ENCODE measurements at places on chromosomes 13 and 19. TPM values are rescaled to one million over a fixed set of nuclear protein-coding genes. Genes with fewer than 3 reads are reported as not detected.
A peak's percentile ranks its signal among the peaks of the same experiment; 100 is the strongest.

DNA sequence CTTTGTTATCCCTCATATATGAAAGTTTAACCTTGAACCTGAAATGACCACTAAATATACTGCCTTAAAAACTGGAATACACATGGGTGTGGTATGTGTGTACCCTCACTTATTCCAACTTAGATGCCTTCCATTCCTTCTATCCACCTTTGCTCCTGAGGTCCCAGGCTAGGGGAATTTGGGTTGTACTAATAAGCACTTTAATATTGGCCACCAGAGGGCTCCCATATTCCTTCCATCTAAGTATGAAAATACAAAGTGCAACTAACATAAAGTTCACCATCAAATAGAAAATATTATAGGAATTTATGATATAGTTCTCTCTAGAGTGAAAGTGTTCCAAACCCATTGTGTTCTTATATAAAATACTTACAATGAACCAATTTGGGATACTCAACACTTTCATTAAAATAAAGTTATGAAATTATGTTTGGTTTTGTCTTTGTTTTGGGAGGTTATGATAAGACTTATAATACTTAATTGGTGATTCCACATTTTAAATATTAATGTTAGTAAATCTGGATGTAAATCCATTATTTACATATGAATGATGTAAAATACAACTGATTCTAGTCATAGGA lies 62.3 kb downstream of the ITGBL1 start:
- DNase-seq: peak; percentile 82

DNA sequence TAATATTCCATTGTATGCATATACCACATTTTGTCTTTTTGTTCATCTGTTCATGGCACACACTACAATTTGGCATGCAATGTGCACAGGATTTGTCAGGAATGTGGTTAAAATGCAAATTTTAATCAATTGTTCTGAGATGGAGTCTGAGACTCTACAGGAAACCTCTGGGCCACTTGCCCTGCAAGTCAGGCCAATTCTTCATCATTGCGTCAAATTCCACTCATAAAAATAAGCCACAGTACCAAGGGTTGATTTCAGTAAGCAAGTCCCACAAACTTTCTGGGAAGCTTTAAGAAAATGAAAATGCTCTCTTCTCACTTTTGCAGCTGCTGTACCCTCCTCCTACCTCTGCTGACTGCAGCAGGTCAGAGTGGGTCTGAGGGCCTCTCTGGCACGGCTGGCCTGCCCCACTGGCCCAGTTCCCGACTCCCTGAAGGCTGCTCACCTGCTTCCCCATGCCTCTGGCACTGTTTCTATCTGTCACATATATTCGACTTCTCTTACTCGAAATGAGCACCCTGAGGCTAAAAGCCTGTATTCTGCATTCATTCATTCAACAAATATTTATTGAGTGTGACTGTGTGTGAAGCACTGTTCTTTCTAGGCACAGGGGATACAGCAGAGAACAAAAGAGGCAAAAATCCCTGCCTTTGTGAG lies 83.8 kb upstream of the WASF3 start:
- no peak for DNase-seq

TMEM238 gene
- not detected for total RNA-seq

EHD2 gene
- total RNA-seq: 166 TPM

ZNF578 gene
- 1.6 TPM for total RNA-seq

DNA sequence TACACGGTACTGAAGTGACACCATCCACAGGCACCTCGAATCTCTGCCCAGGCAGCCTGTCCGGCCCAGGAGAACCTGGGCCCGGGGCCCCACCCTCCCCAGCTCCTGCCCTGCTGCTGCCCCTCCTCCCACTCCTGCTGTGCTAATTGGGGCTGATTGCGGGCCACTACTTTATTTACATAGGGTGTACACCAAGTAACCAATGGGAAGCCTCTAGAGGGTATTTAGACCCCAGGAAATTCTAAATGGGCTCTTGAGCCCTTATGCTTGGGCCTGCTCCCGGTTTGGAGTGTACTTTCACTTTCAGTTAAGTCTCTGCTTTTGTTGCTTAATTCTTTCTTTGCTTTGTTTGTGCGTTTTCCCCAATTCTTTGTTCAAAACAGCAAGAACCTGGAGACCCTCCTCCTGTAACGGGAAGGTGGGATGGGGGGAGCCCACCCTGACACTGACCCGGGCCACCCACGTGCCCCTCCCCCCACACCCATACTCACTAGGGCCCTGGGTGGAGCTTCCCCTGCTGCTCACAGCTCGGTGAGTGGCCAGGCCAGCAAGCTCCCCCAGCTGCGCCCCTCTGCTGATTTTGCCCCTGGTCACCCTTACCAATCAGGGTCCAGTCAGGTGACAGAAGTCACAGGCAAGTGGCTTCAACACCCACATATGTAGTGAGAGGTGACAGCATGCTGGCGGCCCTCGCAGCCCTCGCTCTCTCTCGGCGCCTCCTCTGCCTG lies 9.4 kb downstream of the SCGB2B2 start:
- peak; percentile 68 for DNase-seq

- DNase-seq: peak; percentile 80
These were observed 10.1 kb downstream of the AP2S1 start for GRCh38 chr19:46840498-46840942.

- DNase-seq: peak; percentile 3
These were observed 881.9 kb downstream of the SLITRK6 start for GRCh38 chr13:84917252-84917878.

KLHL1 gene
- not detected for total RNA-seq

DENND1C gene
- not detected for total RNA-seq

- peak; percentile 79 for DNase-seq
These were observed 25.2 kb downstream of the MARK4 start for GRCh38 chr19:45276284-45276687.

CRLF1 gene
- not detected for total RNA-seq

- no peak for DNase-seq
These were observed 77.9 kb downstream of the GNG7 start for GRCh38 chr19:2624537-2625091.
